ENCODE measurements at places on chromosomes 3 and 15.
A peak's percentile ranks its signal among the peaks of the same experiment; 100 is the strongest.

- DNase-seq, result no peak
Observed at GRCh38 chr15:33699691-33700447, 268.4 kb upstream of the CHRM5 start.

DNA sequence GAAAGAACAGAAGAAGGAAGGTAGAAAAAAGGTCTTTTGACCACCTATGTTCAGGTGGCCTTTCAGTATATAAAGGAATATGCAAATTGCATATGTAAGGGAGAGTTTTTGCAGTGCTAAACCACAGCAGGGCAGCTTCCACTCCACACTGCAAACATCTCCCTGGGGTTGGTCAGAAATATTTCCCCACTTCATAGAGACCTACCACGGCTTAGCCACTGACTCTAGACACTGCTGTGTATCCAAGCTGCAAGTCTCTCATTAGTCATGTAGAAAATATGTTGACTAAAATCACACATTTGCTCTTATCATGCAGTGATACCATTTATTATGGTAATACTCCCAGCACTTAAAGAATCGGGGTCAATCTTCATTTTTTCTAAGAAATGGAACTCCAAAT is 214.9 kb upstream of the NR2F2 start:
- DNase-seq, result no peak

- DNase-seq, result no peak
Observed at GRCh38 chr3:133301194-133301593, 98.7 kb upstream of the BFSP2 start.

GRCh38 chr15:66716656-66717020 is 14.6 kb downstream of the SMAD6 start:
- DNase-seq, result no peak

- DNase-seq, result no peak
Observed at GRCh38 chr15:81155375-81156218, 21.5 kb downstream of the CFAP161 start.

DNA sequence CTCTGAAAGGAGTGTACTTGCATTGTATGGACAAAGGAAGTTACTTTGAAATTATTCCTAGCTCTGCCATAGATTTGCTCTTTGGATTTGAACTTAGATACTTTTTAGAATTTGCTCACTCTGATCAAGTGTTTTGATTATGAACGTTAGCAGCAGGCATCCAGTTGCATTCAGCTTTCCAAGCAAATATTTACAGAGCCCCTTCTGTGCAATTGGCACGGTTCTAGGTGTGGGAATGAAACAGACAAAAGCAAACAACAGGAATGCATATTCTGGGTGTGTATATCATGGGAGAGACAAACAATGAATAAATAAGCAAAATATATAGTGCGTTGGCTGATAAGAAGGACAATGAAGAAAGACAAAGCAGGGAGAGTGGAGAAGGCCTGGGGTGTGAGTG is 125.5 kb upstream of the ADAMTS9 start:
- no peak for DNase-seq

DNA sequence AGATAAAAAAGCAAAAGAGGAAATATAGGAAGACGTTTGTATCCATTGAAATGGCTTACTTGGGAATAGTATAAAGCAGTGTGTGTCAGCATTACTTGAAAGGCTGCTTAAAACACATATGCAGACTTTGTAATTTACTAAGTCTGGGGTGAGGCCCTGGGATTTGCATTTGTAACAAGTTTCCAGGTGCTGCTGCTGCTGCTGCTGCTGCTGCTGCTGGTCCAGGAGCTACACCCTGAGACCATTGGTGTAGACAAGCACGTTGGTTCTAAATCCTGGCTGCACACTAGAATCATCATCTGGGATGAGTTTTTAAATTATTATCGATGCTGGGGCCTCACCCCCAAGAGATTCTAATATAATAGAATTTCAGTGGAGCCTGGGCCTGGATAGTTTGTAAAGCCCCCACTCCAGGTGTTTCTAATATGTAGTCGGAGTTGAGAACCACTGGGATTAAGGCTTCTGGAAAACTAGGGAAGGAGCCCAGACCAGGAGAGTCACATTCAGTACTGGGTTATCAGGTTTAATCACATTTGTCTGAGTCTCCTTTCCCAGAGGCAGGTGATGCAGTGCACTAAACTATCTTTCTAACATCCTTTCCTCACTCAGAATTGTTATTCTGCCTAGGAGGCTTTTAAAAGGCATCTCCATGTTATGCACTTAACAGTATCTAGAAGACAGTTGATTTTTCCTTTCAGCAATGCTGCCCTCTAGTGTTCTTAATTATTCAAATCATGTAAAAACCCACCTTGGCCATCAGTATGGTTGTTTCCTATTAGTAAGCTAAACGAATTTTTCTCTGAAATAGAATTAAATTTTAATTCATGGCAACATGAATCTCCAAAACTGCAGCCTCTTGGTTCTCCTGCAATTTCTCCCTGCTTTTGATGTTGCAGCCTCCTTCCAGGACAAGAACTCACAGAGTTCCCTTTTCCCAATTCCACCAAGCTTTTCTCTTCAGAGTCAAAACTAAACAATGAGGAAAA is 45.4 kb downstream of the SSR3 start:
- no peak for DNase-seq

- no peak for DNase-seq
Observed at GRCh38 chr15:76566276-76566675, 229.7 kb downstream of the ISL2 start.

GRCh38 chr15:87563869-87564268 is 692.7 kb downstream of the NTRK3 start:
- DNase-seq, result no peak

DNA sequence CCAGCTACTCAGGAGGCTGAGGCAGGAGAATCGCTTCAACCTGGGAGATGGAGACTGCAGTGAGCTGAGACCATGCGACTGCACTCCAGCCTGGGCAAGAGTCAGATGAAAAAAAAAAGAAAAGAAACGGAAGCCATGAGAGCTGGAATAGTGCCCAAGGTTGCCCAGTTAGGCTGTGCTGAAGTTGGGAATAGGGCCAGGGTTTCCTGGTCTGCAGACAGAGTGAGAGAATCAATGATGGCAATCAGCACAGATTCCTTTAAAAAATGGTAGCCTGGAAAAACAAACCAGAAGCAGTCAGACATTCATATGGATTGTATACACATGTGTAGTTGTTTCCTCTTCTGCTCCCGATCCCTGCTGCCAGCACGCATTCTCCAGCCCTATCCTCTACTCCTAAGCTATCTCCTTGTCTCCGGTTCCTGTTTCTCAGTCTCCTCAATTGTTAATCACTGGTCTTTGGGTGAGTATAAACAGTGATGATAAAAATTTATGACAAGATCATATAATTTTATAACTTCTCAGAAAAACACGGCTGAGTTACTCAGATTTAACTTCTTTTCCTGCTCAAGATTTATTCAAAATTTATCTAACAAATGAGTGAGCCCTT is 316.2 kb upstream of the UMPS start:
- no peak for DNase-seq

DNA sequence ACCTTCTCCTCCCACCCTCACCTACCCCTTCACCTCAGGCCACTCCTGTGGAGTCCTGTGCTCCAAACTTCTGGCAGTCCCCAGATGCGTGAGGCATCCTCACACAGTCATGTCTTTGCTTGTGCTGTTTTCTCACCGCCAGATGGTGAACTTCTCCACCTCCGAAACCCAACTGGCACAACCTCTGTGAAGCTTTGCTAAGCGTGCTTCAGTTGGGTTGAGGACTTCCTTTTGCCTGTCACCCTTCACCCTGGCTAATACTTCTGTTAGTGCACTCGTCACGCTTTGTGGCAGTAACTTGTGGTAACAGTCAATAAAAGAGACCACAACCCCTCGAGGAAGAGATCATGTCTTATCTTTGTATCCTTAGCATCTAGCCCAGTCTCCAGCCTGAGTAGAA is 42.0 kb upstream of the SKOR1 start:
- peak; percentile 67 for DNase-seq

GRCh38 chr15:27824841-27825422 is 274.2 kb downstream of the OCA2 start:
- no peak for DNase-seq

DNA sequence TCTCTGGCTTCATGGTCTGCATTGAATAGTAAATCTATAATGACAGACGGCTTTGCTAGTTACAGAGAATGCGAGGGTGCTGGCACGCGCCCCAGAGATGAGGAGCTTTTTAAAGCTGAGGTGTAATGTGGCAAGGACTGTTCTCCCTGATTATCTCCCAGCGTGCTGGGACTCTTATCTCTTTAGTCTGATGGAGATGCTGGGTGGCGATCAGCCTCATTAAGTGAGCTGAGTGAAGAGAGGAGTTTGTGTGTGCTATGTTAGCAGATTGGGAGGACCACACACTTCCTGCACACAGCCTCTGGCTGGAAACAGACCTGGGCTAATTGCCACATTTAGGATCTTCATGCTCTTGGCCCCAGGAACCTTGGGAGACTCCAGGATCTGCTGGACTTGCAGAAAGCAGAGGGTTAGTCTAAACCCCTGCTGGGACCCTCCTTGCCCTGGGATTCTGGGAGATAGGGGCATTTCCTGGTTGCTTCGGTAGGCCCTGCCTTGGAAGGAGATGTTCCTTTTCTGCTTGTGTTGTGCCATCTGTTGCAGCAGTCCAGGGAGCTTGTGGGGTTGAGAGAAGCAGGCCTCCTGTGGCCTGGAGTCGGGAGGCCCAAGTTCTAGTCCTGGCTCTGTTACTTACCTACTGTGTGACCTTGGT is 15.0 kb downstream of the PDIA5 start:
- DNase-seq, result no peak

GRCh38 chr15:65069179-65069578 is 1.4 kb upstream of the RASL12 start:
- DNase-seq, result no peak

DNA sequence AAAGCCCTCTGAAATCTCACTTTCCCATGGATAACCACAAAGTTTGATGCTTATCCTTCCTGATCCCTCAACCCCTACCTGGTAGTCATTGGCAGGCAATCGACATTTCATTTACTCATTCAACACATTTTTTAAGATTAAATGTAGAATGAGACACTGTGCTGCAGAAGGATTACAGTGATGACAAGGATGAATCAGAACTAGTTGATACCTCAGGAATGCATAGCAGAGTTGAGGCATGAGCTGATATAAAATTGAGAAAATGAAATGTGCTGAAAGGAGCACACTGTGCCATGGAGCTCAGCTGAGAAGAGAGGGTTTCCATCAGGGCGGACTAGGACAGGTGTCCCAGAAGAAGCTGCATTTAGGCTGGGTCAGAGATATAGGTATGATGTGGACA is 48.9 kb upstream of the ACTL6A start:
- no peak for DNase-seq

- no peak for DNase-seq
Observed at GRCh38 chr15:34755419-34755773, 598 bp upstream of the GJD2 start.

GRCh38 chr3:4224331-4224730 is 78.8 kb upstream of the SETMAR start:
- no peak for DNase-seq

DNA sequence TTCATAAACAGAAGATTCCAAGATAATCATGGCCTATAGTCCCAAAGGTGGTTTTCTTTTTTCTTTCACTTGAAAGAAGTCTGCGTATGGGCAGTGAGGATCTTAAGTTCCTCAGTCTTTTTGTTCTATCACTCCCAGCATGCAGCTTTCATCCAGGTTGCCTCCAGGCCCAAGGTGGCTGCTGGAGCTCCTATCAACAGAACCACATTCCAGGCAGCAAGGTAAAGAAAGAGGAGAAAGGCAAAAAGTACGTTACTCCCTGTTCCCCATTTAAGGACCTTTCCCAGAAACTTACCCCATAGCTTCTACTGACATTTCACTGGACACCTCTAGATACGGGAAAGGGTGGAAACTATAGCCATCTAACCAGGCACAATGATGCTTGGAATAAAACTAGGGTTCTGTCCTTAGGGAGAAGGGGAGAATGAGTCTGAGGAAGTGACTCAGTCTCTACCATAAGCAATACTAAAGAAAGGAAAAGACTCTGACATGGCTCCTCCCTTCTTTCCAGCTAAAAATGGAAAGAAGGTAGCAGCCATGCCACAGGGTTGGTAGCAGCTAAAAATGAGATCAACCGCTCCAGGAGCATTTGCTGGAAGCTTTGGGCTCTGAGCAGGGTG is 313.9 kb upstream of the NR2E3 start:
- DNase-seq, result no peak

GRCh38 chr3:45455040-45455439 is 66.7 kb downstream of the LARS2 start:
- no peak for DNase-seq

GRCh38 chr15:75156326-75157215 is 45.1 kb upstream of the C15orf39 start:
- no peak for DNase-seq

- DNase-seq, result no peak
Observed at GRCh38 chr3:145448436-145448835, 712.5 kb downstream of the PLOD2 start.

DNA sequence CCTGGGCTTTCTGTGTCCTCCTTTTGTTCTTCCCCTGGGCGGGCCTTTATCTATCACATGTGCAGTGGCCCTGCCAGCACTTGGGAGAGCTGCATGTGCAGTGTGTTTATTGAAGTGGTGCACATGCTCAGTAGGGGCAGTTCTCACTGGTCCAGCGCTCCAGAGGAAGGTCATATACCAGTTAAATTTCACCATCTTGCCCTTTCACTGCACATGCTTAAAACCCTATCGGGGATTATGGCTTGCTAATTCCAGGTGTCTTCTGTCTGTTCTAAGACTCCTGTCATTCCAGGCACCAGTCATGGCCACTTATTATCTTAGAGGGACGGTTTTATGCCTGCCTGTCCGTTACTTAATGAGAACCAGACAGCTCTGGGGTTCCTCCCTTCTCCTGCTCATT is 52.2 kb downstream of the ROPN1B start:
- DNase-seq, result no peak

- no peak for DNase-seq
Observed at GRCh38 chr3:189144645-189145044, 27.1 kb upstream of the TPRG1 start.

- no peak for DNase-seq
Observed at GRCh38 chr15:92796161-92796611, 103.9 kb upstream of the CHD2 start.

GRCh38 chr15:87722941-87723691 is 533.4 kb downstream of the NTRK3 start:
- no peak for DNase-seq

Measured in central memory CD8-positive, alpha-beta T cell (primary cell).